ENCODE measurements at places on chromosomes 3 and 15. TPM values are rescaled to one million over a fixed set of nuclear protein-coding genes. Genes with fewer than 3 reads are reported as not detected.

DNA sequence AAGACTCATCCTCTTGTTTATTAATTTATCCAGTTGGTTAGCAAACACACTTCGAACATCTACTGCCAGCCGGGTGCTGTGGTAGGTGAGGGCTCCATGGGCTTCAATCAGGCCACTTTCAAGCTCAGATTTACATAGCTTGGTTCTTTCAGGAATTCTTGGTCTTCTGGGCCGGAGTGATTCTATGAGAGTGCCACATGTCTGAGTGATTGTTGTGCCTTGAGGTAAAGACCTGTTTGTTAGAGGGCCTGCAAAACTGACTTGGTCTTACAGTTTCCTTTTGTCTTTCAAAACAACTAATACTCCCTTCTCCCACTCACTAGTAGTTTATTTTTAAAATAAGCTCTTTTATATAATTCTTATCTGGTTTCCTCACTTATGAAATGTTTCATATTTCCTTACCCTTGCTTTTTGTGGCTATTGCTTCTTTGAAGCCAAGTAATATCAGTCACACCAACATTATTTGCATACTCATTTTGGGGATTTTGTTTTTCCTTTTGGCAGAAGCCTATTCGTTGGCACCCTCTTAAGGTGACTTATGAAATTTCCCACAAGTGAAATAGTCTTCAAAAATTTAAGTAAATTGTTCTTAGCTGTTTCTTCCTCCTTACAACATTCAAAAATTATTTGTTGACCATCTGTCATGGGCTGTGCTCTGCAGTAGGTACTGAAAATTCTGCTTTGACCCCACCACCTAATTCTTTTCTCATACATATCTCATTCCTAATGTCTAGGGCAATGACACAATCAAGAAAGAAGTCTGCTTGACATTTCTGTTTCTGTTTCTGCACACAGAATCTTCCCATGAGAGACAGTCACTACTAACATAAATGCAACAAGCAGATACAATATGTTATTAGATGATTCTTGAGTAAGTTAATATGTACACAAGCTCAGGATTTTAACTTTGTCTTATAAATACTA, 120.2 kb downstream of the LRRC28 start:
- DNase-seq = no peak
- no peaks in the 10 kb centered on the region for H3K27me3 ChIP-seq
- H3K36me3 ChIP-seq = peaks cover 5% of the 10 kb centered on the region
- H3K4me3 ChIP-seq = no peak overlapping the region
- H3K4me1 ChIP-seq = no peaks in the 10 kb centered on the region

GRCh38 chr3:134428401-134428800, 54.2 kb upstream of the AMOTL2 start:
- no peaks in the 10 kb centered on the region for H3K36me3 ChIP-seq
- H3K27ac ChIP-seq = no peak overlapping the region
- no peaks in the 10 kb centered on the region for H3K4me1 ChIP-seq
- DNase-seq = no peak
- H3K4me3 ChIP-seq = no peak overlapping the region

DNA sequence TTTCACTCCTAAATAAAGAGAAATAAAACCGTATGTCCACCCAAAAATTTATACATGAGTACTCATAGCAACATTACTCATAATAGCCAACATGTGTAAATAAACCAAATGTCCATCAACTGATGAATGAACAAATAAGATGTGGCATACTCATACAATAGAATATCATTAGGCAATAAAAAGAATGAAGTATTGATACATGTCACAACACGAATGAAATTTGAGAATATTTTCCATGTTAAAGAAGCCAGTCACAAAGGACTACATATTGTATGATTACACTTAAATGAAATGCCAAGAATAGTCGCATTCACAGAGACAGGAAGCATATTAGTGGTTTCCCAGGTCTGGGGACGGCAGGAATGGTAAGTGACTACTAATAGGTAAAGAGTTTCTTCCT, 869.2 kb downstream of the IGSF11 start:
- H3K27me3 ChIP-seq = no peaks in the 10 kb centered on the region
- no peaks in the 10 kb centered on the region for H3K4me1 ChIP-seq
- H3K4me3 ChIP-seq = no peak overlapping the region
- no peak for DNase-seq
- no peaks in the 10 kb centered on the region for H3K36me3 ChIP-seq
- no peak overlapping the region for H3K27ac ChIP-seq

DNA sequence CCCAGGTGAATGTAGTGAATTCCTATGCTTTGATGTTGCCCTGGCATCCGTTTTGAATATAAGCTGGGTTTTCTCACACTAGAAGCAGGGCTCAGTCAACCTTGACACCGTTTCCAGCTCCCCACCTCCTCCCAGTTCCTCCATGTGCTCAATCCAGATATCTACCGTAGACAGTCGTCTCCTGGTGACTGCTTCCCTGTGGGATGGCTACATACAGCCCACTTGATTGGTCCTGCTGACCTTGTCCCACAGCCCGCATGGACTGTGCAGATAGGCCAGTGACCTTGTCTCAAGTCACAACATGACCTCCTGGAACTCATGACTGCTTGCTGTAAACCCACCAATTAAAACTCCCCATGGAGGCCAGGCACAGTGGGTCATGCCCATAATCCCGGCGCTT, 8.1 kb downstream of the SEMA7A start:
- no peaks in the 10 kb centered on the region for H3K27me3 ChIP-seq
- no peak overlapping the region for H3K4me3 ChIP-seq
- no peaks in the 10 kb centered on the region for H3K36me3 ChIP-seq

DNA sequence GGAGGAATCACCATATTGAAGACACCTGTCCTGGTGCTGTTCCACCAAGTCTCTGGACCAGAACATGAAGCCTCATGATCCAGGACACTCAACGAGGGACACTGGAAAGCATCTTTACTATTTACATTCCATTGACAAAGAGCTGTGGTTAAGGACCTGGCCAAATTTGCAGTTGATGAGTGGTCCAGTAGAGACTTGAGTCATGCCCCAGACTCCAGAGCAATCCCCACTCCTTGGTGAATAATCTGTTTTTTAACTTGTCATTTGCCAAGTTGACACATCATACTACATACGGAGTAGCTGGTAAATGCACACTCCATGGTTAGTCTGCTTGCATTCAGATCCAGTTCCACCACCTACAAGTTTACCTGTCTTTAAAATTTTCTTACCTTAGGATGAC, 1.2 kb upstream of the COL6A6 start:
- no peak overlapping the region for H3K4me3 ChIP-seq
- H3K27ac ChIP-seq = no peak overlapping the region
- no peaks in the 10 kb centered on the region for H3K4me1 ChIP-seq
- H3K27me3 ChIP-seq = no peaks in the 10 kb centered on the region
- H3K36me3 ChIP-seq = no peaks in the 10 kb centered on the region
- no peak for DNase-seq

The CCDC54 gene
- not detected for total RNA-seq

- DNase-seq = peak; percentile 60
- H3K4me3 ChIP-seq = no peak overlapping the region
- no peaks in the 10 kb centered on the region for H3K27me3 ChIP-seq
Measured at GRCh38 chr3:11770477-11771391, 76.0 kb downstream of the TAMM41 start.

DNA sequence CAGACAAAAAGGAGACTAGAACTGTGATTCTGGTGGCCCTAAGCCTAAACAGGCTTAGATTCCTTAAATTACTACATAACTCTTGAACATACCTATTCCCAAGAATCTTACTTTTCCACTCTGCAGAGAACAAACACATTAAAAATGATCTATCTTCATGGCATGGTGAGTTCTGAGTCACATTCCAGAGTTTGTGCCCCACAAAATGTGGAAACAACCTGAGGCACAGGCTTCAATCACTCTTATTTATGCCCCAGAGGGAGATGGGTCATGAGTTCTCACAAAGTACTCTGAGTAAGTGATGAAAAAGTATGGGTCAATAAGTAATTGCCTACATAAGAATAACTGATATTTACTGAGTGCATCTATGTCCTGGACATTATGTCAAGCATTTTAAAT, 137.5 kb upstream of the SLC2A2 start:
- H3K27ac ChIP-seq = no peak overlapping the region
- no peak for DNase-seq
- H3K4me1 ChIP-seq = no peaks in the 10 kb centered on the region
- H3K4me3 ChIP-seq = no peak overlapping the region

The EMC7 gene
- total RNA-seq = 34.4 TPM

DNA sequence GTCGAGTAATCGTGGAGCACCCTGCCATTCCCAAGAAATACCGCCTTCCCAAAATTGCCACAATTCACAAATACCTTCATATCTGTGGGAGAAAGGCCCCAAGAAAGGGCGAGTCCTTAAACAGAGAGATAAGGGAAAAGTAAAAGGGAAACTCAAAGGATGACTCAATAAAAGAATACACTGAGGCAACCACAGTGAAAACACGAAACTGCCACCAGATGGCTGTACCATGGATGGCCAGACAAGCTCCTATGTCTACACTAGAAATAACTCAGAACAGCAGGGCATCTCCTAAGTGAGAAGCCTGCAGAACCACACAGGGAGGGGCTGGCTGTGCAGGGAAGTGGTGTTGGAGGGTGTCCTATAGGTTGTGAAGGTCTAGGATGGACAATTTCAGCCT, 25.0 kb downstream of the SRGAP3 start:
- no peak overlapping the region for H3K27ac ChIP-seq
- H3K27me3 ChIP-seq = no peaks in the 10 kb centered on the region
- no peaks in the 10 kb centered on the region for H3K4me1 ChIP-seq
- no peaks in the 10 kb centered on the region for H3K36me3 ChIP-seq
- no peak overlapping the region for H3K4me3 ChIP-seq
- no peak for DNase-seq

DNA sequence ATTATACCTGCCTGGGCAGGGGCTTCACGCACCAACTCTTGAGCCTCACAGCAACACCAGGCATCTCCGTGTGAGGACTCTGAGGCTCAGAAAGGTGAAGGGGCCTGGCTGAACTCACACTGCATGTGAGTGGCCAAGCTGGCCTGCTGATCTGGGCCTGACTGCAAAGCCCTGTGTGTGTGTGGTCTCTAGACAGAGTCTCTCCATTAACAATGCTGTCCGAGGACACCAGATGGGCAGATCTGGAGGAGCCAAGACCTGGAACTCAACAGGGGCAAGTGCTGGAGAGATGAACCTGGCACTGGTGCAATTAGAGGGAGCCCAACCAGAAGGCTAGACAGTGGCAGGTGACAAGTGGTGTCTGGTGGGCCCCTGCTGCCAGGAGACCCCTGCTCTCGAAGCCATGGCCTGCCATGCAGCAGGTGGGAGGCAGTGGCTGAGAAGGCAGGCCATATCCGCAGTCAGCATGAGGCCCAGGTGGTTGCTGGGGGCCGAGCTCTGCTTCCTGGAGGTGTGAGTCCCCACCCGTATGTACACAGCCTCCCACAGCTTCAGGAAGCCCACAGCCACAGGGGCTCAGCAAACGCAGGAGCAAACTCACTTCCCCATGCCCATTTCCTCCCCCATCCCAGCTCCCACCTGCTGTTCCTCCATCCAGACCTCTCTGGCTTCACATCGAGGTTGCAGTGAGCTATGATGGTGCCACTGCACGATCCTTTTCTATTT, 39.0 kb downstream of the CYP11A1 start:
- no peak overlapping the region for H3K4me3 ChIP-seq
- H3K27me3 ChIP-seq = no peaks in the 10 kb centered on the region
- H3K27ac ChIP-seq = no peak overlapping the region
- no peaks in the 10 kb centered on the region for H3K4me1 ChIP-seq
- no peaks in the 10 kb centered on the region for H3K36me3 ChIP-seq
- DNase-seq = no peak

DNA sequence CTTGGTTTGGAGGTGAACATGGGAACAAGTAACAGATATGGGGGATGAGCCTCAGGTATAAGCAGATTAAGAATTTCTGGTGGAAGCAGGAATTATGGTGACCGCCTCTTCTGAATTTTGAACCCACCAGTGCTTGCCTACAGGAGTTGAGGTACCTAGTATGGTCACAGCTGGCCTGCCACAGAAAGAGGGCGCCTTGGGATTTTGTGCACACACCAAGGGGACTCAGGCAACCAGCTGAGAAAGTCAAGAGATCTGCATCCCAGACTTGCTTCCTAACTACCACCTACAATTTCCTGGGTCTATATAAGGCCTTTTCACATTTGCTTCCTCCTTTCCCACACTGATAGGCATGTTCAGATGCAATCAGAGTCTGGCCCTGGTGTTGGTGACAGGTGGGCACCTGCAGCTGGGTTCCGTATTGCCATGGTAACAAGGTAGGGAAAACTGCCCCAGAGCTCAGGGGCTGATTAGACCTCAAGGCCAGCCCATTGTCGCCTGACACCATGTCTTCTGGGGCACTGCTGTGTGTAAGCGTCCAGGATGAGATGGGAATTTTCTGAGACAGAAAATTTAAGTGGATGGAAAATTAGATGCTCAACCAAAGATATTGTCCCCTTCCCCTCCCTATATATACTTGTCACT, 75.9 kb upstream of the RASGRF1 start:
- no peaks in the 10 kb centered on the region for H3K4me1 ChIP-seq
- H3K4me3 ChIP-seq = no peak overlapping the region
- no peaks in the 10 kb centered on the region for H3K36me3 ChIP-seq

The GOLGA6D gene
- total RNA-seq = not detected

The KNG1 gene
- 1,537 TPM for total RNA-seq

The EPHA3 gene
- 1.5 TPM for total RNA-seq

DNA sequence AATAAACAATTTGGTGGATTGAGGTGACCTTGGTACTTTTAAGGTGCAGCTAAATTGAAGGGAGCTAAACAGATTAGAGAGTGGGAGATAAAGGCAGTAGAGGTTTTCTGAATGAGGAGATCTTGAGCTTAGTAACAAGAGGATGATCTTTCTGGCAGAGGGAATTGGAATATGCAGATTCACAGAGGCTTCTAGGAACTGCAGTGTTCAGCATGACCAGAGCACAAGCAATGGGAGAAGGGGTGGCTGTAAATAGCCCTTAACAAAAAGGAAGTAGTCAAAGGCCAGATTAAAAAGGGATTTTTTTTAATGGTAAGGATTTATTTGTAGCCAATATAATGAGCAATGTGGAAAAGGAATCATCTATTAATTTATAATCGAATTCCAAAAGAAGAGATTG, 5.7 kb upstream of the BNIP2 start:
- H3K27me3 ChIP-seq = no peaks in the 10 kb centered on the region
- no peaks in the 10 kb centered on the region for H3K4me1 ChIP-seq
- H3K27ac ChIP-seq = no peak overlapping the region
- no peak for DNase-seq

- no peak for DNase-seq
- H3K4me3 ChIP-seq = no peak overlapping the region
- no peaks in the 10 kb centered on the region for H3K36me3 ChIP-seq
- no peak overlapping the region for H3K27ac ChIP-seq
- H3K4me1 ChIP-seq = no peaks in the 10 kb centered on the region
- no peaks in the 10 kb centered on the region for H3K27me3 ChIP-seq
Measured at GRCh38 chr3:108662142-108662738, 72.7 kb downstream of the DZIP3 start.

GRCh38 chr3:53858096-53858741, 11.9 kb downstream of the IL17RB start:
- H3K4me1 ChIP-seq = peaks cover 6% of the 10 kb centered on the region
- peak overlapping the region; percentile 27 for H3K27ac ChIP-seq
- no peak for DNase-seq
- no peaks in the 10 kb centered on the region for H3K27me3 ChIP-seq
- H3K36me3 ChIP-seq = peaks cover 30% of the 10 kb centered on the region
- no peak overlapping the region for H3K4me3 ChIP-seq

The PLAAT1 gene
- not detected for total RNA-seq

All from right lobe of liver (tissue), 6 donors.